NCI-H2081 treated with DMSO at 0.1 percent for 48 hours (cell line): ENCODE measurements at places on chromosomes 5 and 9.

GRCh38 chr5:21895766-21896350, 957.3 kb downstream of the CDH12 start:
- DNase-seq = no peak

- peak; percentile 69 for DNase-seq
These were observed 722.8 kb upstream of the GRAMD2B start for GRCh38 chr5:125700380-125700861.

GRCh38 chr5:21689587-21689986, 1163.6 kb downstream of the CDH12 start:
- no peak for DNase-seq

DNA sequence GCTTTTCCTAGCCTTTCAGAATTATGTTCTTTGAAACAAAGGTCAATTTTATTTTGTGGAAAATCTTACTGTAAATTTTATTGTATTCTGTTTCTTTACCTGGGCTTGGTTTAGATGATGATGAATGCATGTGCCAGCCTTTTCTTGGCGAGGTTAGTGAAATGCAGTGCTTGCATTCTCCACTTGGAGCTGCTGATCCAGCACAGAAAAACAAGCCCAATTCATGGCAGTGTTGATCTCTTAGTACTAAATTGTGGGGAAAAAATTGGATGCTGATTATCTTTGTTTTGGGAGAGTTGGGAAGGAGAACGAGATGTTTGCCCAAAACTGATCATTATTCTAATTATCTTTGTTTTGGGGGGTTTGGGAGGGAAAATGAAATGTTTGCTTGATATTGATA, 3.7 kb downstream of the HABP4 start:
- no peak for DNase-seq

DNA sequence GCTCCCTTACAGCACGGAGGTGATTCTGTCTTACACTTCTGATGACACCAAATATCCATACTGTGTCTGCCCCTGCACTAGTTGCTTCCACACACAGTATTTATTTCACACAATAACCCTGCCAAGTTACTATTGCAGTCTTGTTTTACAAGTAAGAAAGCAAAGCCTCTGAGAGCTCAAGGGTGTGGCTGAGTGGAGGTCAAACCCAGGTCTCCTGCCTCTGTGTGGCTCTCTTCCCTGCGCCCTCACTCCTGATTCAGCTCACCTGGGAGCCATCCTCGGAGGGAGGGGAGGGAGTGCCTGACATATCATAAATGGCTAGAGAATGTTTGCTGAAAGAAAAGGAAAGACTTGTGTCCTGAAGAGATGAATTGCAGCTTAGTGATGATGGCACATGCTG, 41.0 kb downstream of the MVB12B start:
- no peak for DNase-seq

- DNase-seq = no peak
These were observed 67.7 kb upstream of the GOLGA1 start for GRCh38 chr9:125008599-125008998.

DNA sequence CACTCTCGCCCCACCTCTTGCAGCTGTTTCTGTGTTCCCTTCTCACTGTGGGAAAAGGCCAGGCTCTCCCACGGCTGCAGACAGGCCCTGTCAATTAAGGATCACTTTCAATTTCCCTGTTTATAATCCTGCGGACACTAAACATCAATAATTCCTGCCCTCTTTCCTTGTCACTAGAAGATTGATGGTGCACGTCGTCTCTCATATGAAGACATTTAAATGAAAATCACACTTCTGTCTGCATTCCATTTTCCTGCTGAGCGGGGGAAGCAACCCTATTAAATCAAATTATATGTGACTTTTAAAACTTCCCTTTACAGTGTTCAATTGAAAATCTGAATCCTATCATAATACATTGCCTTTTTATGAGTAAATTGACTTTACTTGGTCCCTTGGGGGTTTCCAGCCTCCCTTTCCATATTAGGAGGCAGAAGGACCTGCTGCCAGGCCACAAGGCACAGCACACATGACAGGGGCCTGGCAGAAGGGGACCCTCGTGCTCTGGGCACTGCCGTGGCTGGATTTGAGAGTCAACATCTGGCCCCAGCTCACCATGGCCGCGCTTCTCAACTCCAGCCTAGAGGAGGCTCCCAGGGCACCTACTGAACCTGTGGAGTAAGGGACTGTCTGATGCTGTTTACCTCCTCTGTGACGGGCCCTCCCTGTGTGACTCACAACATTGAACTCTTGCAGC, 311.0 kb upstream of the IRX4 start:
- DNase-seq = no peak

- no peak for DNase-seq
These were observed 56.1 kb upstream of the ZNF300 start for GRCh38 chr5:150960791-150961396.

GRCh38 chr5:96083361-96083881, 121.8 kb upstream of the ELL2 start:
- no peak for DNase-seq
